Aorta (tissue), 5 donors: ENCODE measurements at places on chromosomes 5 and 9. TPM values are rescaled to one million over a fixed set of nuclear protein-coding genes. Genes with fewer than 3 reads are reported as not detected.

DNA sequence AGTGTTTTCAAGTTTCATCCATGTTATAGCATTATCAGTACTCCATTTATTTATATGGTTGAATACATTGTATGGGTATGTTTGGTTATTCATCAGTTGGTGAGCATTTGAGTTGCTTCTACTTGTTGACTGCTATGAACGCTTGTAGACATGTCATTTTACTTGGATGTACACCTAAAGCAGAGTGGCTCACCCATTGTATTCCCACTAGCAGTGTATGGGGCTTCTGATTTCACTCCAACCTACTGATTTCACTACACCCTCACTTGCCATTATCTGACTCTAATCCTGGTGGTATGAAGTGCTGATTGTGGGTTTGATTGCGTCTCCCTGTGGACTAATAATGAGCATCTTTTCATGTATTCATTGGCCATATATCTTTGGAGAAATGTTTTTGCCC lies 9.5 kb downstream of the NPM1 start:
- no peak for DNase-seq

DNA sequence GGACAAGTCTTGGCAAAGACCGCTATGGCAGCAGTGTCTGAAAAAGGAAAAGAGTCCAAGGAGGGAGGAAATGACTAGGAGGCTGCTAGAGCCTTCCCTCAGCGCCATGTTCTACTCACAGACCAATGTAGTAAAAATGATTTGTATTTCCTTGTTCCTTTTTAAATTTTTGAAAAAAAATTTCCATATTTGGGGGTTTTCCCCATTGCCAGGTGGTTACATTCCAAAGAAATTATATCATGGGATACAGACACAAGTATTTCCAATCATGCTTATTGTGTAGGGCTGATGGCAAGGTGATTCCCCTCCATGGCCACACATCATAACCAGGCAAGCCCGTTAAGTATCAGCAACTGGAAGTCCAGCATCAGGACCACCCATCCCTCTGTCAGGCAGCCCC lies 138.2 kb downstream of the PIP5K1B start:
- no peak for DNase-seq

DNA sequence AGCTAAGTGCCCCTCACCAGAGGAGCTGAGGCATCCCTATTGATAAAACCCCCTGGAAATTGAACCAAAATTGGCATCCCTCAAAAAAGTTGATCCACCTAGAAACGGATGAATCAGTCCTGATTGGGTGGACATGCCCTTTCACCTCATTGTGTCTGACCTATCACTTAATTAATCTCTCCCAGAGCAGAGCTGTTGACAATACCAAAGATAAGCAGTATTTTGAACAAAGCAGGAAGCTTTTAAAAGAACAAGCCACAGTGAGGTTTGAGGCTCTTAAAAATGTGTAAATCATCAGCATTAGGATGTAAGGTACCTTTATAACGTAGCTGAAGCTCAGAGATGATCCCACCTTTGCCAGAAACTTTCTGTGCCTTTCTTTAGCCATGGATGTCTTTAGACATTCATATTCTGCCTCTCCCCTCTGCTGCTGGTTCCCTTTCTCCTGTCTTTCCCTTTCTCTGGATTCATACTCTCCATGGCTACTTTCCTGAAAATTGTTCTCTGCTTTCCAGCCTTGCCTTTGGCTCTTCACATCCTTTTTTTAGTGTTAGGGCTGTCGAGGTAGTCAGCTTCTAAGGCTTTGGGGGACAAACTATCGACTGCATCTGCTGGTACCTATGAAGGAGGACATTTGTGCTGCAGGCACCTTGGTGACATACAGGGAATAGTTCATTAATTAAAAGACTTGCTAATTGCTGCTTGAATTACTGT lies 7.8 kb upstream of the LHX2 start:
- no peak for DNase-seq

SOWAHA gene
- 0.41 TPM for polyA plus RNA-seq

SCGB3A2 gene
- 2.0 TPM for polyA plus RNA-seq
